ENCODE measurements at places on chromosomes 1 and 21. TPM values are rescaled to one million over a fixed set of nuclear protein-coding genes. Genes with fewer than 3 reads are reported as not detected.

GRCh38 chr1:28538286-28538685 lies 14.6 kb upstream of the TRNAU1AP start:
- no peak for DNase-seq

GRCh38 chr1:197842646-197843045 lies 59.8 kb upstream of the C1orf53 start:
- no peak for DNase-seq

DNA sequence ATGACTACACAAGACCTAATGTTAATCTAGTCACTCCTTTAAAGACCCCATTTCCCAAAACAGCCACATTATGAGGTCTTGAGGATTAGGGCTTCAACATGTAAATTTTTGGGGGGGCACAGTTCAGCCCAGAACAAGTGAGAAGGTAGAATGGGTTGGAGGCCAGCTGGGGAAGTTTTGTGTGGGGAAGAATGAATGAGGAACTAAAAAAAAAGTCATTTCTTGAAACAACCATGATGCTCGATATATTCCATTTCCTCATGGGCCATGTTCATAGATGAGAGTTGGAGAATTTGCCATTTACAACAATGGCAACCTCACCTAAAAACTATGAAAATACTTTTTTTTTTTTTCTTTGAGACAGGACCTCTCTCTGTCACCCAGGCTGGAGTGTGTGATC lies 14.5 kb downstream of the NLRP3 start:
- no peak for DNase-seq

- DNase-seq = no peak
These were observed 43.2 kb upstream of the C1orf185 start for GRCh38 chr1:51058858-51059257.

DNA sequence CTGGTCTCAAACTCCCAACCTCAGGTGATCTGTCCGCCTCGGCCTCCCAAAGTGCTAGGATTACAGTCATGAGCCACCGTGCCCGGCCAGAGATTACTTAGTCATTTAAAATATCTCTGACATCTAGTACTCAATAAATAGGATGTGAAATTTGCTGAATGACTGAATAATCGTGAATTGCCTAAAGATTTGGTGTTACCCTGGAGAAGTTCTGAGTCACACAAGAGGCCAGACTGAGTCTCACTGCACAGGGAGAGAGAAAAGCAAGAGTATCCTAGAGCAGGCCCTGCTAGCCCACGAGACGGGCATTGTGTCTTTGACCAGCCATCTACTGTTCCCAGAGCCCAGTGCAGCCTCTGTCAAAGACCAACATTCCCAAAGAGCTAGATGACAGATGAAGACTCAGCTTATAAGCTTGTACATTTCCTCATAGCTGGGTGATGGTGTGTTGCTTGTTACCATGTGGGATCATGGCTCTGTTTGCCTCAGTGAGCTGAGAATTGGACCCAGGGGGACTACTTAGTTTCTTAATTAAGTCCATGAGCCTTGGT lies 5.6 kb upstream of the EIF4G3 start:
- no peak for DNase-seq

- no peak for DNase-seq
These were observed 767.1 kb upstream of the PRMT6 start for GRCh38 chr1:106289265-106289928.

DNA sequence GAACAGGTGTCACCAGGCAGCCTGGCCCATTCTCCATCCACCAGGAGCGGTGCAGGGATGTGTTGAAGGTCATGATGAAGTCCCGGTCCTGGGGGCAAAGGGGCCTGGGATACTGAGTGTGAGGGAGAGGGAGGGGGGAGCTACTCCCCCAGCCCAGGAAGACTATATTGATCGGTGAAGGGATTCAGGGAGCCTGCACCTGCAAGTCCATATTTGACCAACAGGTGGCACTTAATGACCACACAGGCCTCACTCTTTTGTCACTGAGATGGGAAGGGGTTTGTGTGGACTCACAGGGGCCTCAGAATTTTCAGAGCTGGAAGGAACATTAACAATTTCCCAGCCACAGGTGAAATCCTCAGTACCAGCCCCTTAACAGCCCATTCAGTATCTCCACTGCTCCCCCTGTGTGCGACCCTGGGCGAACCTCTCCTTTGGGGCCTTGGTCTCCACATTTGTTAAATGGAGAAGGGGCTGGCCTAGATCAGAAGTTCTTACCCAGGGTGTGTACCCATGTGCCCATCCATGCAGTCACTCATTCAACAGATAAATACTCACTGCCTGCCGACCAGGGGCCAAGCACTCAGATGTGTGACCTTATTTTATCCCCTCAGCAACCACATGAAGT lies 55.6 kb downstream of the NKAIN1 start:
- peak; percentile 63 for DNase-seq

DNA sequence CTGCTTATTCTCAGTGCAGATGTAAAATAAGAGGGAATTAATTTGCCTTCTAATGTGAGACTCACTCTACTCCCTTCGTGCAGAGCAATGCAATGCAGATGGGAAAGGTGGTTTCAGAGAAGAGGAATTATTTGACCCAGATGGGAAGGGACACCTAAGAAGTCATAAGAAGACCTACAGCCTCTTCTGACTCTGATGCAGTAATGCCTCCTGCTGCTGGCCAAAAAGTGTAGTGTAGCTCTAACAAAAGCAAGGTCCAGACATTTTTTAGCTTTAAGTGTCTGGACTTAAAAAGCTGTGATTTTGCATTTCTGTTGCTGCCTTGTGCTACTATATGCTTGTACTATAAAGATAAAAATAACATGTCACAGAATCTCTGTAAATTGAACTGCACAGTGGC lies 501.4 kb downstream of the TTLL7 start:
- no peak for DNase-seq

DNA sequence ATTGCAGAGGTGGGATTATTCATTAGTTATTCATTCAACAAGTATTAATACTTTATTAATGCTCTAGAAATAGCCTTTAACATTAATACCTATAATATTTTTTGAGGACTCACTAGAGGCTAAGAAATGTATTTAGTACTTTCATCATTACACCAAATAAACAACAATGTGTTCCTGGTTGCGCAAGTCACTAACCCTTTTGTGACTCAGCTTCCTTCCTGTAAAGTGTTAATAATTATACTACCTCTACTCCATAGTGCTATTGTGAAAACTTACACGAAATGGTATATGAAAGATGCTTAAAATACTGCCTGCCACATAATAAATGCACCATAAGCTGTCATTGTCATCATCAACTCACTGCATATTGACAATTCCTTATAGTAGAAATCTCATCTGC lies 431.0 kb downstream of the DPYD start:
- no peak for DNase-seq

- DNase-seq = no peak
These were observed 518.2 kb downstream of the ADGRL2 start for GRCh38 chr1:82318921-82319320.

- DNase-seq = no peak
These were observed 21.7 kb upstream of the MACF1 start for GRCh38 chr1:39182804-39183203.

GRCh38 chr1:9127395-9128165 lies 1.3 kb downstream of the GPR157 start:
- DNase-seq = no peak

DNA sequence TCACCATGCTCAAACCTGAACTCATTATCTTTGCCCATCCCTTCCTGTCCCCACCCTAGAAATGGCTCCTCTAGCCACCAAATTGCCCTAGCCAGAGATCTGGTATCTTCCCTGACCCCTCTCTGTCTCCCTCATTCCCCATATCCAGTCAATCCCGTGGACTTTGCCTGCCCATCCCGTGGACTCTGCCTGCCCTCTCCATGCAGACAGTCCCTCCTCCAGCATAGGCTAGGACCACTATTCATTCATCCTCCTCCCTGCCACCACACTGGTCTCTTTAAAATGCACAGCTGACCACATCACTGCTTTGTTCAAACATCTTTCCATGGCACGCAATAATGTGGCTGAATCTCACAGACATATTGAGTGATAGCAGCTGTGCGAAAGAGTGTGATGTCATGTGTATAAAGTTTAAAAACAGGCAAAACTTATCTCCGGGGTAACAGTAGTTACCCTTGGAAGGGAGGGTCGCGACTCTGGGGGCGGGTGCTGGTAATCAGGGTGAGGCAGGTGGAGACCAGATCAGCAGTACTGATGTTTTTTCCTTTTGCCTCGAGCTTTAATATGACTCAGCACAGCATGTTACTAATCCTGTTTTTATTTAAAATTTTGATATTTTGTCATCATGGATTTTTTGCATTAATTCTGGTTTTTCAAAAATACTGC lies 4.8 kb upstream of the SLC2A1 start:
- no peak for DNase-seq

DNA sequence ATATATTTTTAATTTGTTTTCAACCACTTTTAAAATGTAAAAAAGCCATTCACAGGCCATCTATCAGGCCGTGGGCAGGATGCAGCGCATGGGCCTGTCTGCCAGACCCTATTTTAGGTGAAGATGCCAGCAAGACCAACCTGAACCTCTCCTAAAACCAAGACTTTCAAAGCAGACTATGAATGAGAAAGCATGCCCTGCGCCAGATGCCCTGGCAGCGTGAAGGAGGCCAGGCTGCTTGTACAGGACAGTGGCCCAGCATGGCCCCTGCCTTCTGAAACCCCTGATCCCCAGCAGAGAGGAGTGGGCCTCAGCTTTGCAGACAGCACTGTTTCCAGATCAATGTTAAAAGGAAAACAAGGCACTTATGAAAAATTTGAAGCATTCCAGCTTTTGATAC lies 31.6 kb downstream of the WDR4 start:
- no peak for DNase-seq

DNA sequence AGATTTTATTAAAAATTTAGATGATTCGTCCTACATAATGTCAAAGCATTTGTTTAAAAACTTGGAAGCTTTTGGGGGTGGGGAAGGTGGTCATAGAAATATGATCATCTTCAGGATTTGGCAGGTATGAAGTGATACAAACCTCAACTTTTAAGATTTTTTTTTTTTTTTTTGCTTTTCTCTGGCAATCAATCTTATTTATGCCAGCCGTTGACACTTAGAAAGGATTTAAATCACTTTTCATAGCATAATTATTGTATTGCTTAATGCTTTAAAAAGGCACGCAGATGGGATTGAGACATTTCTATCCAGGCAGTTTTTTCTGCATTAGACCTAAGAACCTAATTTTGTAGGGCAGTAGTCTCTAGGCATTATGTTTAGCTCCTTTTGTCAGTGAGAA lies 19.7 kb downstream of the MRPS6 start:
- no peak for DNase-seq

GRCh38 chr1:44225761-44226160 lies 12.5 kb downstream of the DMAP1 start:
- no peak for DNase-seq

GRCh38 chr1:6982860-6983259 lies 197.6 kb downstream of the CAMTA1 start:
- DNase-seq = no peak

DNA sequence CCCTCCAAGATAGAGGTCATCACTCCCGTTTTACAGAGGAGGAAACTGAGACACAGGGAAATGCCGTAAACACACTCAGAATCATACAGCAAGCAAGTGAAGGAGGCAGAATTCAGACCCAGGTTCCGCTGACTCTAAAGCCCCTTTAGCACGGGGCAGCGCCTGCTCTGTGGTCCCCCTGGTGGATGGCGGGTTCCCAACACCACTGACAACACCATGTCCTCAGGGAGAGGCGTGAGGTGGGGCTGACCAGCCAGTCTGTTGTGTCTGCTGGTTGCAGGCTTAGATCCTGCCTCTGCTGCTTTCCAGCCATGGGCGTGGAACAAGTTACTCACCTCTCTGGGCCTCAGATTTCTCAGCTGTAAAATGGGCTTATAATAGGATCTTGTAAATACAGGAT lies 617.3 kb downstream of the MATN1 start:
- DNase-seq = no peak

- DNase-seq = no peak
These were observed 4.6 kb downstream of the BOLA1 start for GRCh38 chr1:149903836-149904491.

DNA sequence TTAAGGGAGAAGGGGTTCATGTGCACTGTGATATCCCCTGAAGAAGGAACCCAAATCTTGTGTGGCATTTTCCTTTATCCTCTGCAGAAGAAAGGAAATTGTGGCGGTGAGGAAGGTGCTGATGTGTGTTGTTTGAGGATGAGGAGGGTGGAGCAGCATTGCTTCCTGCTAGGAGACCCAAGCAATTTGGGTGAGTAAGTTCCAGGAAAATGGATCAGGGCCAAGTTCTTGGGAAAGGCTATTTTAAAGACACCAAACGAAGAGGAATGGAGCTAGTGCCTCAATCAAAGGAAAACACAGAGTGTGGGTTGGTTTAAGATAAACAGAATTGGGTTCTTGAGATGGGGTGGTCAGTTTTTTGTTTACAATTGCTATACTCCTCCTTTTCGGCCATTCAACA lies 86.7 kb upstream of the MARK1 start:
- no peak for DNase-seq

GRCh38 chr1:185846672-185847444 lies 112.7 kb downstream of the HMCN1 start:
- no peak for DNase-seq

DNA sequence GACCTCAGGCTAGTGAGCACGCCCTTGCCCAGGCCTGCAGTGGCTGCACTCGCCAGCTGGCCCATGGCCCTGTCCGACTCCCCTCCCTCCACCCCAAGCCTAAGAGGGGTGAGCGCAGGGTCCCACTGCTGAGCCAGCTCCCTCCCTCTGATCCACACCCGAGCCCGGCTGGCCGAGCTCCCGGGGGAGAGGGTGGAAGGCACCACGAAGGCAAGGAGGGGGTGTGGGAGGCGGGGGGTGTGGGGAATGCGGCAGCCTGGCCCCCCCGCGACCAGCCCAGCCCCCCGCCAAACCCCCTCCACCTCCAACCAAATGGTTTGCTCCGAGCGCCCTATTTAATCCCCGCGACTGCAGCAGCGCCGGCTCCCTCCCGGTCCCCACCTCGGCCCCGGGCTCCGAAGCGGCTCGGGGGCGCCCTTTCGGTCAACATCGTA lies at the start of gene CADM3:
Gene CADM3, plus strand, starts transcription at position 362 of the 434 bp plus-strand sequence. CDS start 151 bp downstream, outside the sequence.
- peak; percentile 92 for DNase-seq

- peak; percentile 24 for DNase-seq
These were observed 106.9 kb downstream of the ASH1L start for GRCh38 chr1:155455588-155456195.

GRCh38 chr1:34844252-34844634 lies 15.3 kb downstream of the SMIM12 start:
- DNase-seq = no peak

GRCh38 chr1:221457685-221458446 lies 284.0 kb downstream of the DUSP10 start:
- DNase-seq = no peak

GRCh38 chr1:55369474-55369873 lies 154.3 kb upstream of the USP24 start:
- DNase-seq = no peak

DNA sequence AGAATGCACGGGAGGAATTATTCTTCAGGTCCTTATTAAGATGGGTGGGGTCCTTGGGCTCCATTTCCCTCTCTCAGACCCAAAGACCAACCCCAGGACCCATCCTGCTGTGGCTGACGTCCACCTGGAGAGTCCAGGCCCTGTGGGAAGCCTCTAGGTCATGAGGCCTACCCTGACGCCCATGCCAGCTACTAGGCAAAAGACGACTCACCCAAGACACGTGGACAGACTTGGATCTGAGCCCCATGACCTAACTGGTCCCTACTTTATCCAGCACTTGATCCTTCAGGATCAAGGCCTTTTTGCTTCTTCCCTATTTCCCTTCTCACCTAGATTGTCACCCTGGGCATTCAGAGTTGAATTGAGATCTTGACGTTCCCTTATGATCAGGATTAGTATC lies 56.0 kb upstream of the CASZ1 start:
- DNase-seq = no peak

Gene RNU5D-1
- total RNA-seq = not detected

Gene HES2
- total RNA-seq = 0.18 TPM

Gene AMPD1
- total RNA-seq = not detected

Gene TLR5
- 3.3 TPM for total RNA-seq

Gene E2F2
- 3.1 TPM for total RNA-seq

Gene CCDC30
- 22.2 TPM for total RNA-seq

Gene PIGC
- total RNA-seq = 24.5 TPM

Gene PLA2G2D
- not detected for total RNA-seq
